Epithelial cell of proximal tubule (primary cell): ENCODE measurements at places on chromosomes 5 and 9.

DNA sequence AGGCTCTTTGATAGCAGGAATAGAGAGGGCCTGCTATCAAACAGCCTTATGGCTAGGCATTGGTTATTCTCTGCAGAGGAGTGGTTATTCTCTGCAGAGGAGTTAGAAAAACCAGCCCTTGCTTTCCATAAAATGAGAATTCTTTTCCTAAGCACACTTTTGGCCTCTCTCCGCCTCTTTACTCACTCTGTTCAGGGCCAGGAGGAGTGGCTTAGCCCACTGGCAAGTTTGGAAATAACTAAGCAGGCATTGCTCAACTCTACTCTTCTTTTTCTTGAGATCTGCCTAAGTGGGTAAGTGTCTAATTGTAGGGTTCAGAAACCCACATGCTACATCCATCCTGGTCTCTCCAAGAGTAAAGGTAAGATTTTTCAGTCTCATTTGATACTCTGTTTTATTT lies 341.7 kb downstream of the KIAA0825 start:
- no peak for DNase-seq

DNA sequence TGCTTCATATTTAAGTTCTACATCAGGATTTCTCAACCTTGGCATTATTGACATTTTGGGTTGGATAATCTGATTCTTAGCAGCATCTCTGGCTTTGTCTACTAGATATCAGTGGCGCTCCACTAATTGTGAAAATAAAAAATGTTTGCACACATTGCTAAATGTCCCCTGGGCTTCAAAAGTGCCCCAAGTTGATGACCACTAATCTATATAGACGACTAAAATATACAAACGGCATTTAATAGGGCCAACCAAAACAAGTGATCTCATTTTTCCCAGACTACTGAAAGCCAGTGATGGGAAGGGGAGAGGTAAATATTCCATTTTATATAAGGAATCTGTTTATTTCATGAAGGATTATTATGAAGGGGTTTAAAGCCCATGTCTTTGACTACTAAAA lies 118.6 kb downstream of the HOMER1 start:
- no peak for DNase-seq

DNA sequence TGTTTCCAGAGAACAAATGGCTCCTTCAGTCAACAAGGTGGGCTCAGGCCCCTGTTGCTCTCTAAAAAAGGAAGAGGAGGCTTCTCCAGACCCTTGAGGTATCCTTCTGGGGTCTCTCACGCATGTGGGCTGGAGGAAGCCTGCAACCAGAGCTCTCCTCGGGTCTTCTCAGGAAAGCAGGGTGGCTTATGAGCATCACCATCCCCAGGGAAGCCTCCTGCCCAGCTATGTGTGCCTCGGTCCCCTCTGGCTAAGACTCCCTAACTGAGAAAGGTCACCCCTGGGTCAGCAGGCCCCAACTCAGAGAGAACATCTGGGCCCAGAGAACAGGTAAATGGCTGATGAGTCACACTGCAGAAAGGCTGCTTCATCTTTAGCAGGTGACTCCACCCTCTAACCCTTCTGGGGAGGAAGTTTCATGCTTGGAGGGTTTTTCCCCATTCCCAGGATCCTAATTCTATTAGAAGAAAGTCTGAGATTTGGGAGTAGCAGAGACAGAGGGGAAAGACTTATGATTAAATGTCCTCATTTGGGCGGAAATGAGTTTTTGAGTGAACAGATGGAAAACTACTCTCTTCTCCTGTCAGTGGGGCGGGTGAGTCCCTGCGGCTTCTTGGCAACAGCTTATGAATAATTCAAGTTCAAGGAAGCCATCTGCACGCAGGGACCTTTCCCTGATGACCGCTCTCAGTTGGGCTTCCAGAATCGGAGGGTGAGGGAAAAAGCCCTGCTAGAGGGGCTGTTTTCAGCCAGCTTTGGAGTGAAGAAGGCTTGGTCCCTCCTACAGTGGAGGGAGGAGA lies 41.9 kb downstream of the TGFBI start:
- DNase-seq: no peak

GRCh38 chr9:22073349-22073748 lies 64.2 kb upstream of the CDKN2B start:
- no peak for DNase-seq

DNA sequence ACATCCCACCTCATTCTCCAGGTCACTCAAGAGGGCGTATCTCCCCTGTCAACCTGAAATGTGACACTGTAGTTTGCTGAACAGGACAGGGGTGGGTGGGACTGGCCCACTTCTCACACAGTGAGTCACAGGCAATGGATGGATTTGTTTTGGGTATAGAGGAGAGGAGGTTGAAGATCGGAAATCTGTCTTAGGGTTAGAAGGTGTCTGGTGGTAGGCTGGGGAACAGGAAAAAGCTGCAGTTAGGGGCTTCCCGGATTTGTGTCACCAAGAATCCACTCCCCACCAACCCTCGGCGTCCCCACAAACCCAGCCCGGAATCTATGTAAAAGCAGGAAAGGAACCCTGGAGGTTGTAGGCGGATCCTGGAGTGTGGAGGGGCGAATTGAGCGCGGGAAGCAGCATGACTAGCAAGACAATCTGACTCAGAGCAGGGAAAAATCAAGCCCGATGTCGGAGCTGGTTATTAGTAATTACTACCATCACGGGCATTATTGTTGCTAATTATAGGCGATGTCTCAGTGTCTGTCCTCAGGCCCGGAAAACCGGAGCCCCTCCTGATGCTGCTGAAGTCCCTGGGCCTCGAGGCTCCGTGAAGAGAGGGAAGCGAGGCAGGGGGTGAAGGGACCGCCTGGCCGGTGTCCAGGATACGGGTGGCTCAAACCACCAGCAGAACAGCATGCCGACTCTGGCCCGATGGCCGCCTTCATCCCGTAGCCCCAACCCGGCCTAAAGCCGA lies 1.7 kb upstream of the IRX1 start:
- DNase-seq: no peak

DNA sequence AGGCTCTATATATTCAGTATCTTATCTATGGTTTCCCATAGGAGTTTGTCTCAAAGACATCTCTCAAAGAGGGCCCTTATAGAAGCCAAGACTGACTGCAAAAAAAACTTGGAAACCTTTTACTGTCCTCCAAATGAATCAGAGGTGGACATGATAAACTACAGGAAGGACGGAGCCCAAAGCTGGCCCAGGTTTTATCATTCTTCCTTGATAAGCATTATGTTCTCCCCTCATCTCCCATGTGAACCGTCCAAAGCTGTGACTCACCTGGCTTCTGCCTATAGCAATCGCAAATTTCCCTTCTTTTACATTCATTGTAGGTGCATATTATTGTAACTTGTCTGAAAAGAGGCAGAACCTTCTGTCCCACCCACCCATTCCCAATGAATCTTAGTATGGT lies 35.0 kb upstream of the NIM1K start:
- DNase-seq: no peak

DNA sequence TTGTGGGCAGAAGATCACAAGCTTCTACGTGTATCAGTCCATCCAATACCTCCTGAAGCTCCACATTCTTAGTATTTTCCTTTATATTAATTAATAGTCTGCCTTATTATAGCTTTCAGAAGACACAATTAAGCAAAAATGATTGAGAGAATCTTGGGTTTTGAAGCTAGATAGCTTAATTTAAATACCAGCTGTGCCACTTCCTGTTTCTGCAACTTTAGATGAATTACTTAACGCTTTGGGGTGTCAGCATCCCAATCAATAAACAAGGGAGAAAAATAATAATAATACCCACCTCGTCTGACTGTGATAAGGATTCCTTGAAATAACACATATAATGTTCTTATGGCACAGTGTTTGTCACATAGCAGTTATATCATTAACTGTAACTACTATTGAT lies 44.7 kb upstream of the HTR4 start:
- no peak for DNase-seq

- DNase-seq: no peak
Observed at GRCh38 chr5:142250119-142250518, 74.7 kb downstream of the SPRY4 start.

- DNase-seq: no peak
Observed at GRCh38 chr9:133515240-133515610, 9.5 kb downstream of the MYMK start.

- no peak for DNase-seq
Observed at GRCh38 chr5:68161156-68161555, 54.4 kb upstream of the PIK3R1 start.

GRCh38 chr9:81071108-81071507 lies 618.2 kb downstream of the TLE1 start:
- DNase-seq: peak; percentile 47

DNA sequence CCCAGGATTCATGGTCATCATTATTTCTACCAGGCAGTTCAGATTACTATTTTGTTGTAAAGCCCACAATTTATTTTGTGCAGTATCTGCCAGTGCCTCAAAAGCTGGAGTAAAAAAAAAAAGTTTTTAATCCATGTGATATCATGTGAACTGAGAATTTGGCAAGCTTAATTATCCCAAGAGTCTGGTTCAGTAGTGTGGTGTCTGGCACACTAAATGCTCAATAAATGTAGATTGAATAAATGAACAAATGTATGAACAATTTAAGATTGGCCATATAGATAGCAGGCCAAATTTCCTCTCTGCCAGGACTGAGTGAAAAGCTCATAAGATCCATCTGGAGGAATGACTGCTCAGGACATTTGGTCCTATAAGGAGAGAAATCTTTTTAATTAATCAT lies 533.0 kb downstream of the TLE1 start:
- no peak for DNase-seq

GRCh38 chr5:72441862-72442540 lies 65.2 kb downstream of the ZNF366 start:
- DNase-seq: peak; percentile 71

- DNase-seq: no peak
Observed at GRCh38 chr5:76855961-76856360, 6.1 kb downstream of the S100Z start.

DNA sequence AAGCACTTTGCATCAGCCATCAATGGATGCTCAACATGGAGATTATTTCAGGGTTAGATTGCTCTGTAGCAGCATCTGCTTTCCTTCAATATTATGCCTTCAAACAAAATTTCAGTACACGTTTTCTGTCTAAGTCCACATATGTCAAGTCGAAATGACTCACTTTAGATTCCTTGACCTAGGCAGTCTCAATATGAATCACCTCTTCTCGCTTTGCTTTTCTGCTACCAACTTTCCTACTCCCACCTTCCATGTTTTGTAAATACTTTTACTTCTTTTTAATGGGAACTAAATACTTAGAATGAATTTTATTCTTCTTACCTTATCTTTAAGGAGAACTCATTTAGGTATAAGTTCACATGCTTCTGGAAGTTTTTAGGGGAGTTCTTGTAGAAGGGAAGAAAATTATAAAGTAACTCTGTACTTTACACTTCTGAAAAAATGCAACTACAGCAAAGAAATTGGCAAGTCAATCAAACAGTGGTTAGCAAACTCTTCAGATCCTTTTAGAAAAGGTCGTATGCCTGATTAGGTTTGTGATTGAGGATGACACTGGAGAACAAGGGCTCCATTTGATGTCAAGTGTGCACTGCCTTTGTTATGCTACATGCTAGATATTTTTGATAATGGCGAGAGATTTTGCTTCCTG lies 478.5 kb upstream of the SMARCA2 start:
- DNase-seq: no peak

DNA sequence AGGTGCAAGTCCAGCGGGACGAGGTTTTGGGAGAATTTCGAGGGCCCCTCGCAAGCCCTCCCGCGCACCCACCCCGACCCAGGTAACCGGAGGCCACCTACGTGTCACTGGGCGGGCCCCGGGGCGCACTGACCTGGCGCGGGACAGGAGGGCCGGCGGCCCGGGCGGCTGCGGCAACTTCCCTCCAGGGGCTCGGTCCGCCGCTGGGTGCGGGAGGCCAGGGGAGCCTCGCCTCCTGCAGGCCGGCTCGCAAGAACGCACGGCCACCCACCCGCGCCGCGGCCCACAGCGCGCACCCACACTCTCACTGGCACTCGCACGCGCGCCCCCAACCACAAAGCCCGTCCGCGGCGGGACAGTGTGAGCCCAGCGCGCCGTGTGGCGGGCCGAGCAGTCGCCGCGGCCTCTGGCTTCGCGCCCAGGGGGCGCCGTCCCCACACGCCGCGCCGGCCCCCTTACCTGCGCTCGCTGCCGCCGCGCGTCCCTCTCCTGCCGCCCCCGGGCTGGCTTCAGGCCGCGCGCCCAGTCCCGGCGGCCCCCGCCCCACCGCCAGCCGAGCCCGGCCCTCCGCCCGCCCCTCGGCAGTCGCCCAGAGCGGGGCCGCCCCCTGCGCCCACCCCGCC lies 451 bp downstream of the LPAR1 start:
- DNase-seq: no peak

DNA sequence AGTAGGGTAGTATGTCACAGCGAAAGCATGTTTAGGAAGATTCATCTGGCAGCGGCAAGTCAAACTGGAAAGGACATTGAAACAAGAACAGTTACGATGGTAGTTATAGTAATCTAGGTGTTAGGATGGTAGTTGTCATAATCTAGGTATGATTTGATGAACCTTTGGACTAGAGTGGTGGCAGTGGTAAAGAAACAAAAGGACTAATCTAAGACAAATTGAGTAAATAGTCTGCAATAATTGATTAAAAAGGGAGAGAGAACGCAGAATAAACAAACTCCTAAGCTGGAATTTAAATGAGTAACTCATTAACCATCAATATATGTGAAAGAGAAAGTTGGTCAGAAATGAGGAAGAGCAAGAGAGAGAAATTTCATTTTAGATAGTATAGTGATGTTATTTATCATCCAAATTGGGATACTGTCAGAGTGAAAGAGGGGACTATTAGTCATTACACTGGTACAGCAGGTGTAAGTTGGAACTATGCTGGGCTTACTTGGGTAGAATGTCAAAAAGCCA lies 56.8 kb downstream of the MTREX start:
- no peak for DNase-seq

DNA sequence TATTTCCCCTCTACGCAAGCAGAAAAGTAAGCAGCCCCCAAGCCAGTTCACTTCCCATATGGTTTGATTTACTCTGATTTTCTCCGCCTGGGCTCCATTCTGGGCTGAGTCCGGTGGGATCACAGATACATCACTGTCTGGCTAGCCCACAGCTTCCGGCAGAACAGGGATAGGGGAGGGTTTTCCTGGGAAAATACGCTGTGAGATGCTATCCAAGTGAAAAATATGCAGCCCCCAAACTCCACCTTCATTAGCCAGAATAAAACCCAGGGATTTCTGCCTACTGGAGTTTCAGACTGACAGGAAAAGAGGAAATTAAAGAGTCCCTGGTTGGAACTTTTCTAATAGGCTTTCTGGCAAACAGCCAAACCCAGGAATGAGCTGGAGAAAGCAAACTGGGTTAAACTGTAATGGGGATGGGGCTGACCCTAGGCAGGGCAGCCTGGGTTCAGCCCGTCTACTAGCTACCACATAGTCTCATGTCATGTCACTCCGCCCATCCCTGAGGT lies 16.9 kb upstream of the NIPAL4 start:
- DNase-seq: no peak

- no peak for DNase-seq
Observed at GRCh38 chr9:100190339-100190738, 91.3 kb downstream of the INVS start.

DNA sequence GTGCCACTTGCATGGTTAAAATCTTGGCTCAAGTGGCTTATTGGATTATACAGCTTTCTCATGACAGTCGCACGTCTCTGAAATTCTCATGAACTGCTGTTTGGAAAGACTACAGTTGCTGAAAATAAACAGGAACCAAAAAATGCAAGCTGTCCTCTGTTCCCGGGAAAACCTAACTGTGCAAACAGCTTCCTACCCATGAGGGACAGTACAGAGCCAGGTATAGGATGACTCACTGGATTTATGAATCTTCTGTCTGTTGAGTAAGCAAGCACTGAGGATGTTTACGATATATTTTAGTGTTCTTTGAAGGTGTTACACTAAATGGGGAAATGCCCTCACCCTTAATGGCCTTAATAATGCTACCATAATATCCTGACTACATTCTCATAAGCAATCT lies 380.3 kb upstream of the TNC start:
- no peak for DNase-seq

GRCh38 chr9:122016744-122017143 lies 76.4 kb downstream of the TTLL11 start:
- DNase-seq: no peak
